ENCODE measurements at places on chromosomes 13 and 19.

DNA sequence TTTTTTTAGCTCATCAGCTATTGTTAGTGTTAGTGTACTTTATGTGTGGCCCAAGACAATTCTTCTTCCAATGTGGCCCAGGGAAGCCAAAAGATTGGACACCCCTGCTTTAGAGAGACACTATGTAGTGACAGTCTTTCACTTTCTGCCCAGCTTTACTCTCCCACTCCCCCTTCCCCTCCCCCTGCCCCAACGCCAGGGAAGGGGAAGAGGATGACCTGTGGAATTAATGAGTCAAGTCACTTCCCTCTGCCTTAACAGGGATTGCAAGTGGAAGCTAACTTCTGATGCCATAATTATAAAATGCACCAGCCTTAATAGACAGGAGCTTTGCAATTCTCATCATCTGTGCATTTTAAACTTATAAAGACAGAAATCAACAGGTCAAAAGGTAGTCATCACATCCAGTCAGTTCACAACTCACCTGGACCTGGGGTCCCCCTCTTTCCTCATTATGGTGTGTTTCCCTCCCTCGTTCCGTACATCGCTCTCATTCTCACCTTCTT lies 1.6 kb downstream of the ZNF415 start:
- DNase-seq: no peak

DNA sequence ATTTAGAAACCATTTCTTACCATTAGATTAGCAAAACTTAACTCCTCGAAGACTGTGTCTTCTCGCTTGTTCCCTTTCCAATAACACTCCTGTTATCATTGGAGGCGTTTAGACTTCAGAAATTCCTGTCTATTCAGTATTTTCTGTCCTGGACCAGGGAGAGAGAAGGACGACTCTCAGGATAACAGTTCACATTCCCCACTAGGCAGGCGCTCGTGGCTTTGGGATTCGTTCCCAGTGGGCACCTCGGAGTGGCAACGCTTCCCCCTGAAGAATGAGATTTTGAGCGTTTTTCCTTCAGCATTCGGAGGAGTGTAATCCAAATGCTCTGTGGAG lies 429 bp upstream of the ZNF225 start:
- no peak for DNase-seq

GRCh38 chr13:51341232-51341631 lies 1.7 kb downstream of the SERPINE3 start:
- DNase-seq: no peak

DNA sequence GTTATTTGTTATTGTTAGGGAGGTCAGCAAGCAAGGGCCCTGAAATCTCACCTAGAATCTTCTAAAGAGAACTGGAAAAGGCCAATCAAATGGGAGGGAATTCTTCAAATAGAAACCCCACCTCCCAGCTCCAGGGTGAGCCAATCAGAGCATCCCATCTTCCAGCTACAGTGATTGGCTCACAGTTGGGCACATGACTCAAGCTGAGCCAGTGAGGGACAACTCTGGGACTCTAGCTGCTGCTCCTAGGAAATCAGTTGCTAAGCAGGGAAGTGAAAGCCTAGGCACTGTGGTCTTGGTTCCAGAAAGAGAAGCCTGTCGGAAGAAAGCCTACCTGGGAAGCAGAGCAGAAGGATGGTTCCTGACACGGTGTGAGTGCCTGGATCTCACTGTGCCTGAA lies 13.4 kb downstream of the TM6SF2 start:
- peak; percentile 36 for DNase-seq

DNA sequence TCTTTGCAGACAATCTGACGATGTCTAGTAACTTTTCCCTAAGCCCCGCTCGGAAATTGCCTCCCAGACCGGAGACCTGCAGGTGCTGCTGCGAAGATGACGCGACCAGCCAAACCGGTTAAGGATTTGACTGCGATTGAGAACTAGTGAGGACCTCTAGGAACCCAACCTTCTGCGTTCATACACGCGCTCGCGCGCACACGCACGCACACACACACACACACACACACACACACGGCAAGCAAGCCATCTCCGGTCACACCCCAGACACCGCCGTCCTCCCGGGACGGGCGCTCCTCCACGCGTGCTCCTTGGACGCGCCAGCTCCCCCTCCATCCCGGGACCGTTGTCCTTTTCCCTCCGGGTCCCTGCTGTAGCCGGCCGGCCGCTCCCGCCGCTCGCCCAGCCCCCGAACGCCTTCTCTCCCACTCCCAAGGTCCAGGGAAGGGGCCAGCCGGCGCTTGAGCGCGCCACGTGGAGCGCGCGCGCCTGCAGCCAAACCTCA lies 1.2 kb downstream of the TBC1D4 start:
- peak; percentile 94 for DNase-seq

GRCh38 chr19:3895788-3896187 lies 15.3 kb downstream of the ATCAY start:
- DNase-seq: no peak

- peak; percentile 96 for DNase-seq
These were observed 1.2 kb downstream of the DAPK3 start for GRCh38 chr19:3969435-3970312.

DNA sequence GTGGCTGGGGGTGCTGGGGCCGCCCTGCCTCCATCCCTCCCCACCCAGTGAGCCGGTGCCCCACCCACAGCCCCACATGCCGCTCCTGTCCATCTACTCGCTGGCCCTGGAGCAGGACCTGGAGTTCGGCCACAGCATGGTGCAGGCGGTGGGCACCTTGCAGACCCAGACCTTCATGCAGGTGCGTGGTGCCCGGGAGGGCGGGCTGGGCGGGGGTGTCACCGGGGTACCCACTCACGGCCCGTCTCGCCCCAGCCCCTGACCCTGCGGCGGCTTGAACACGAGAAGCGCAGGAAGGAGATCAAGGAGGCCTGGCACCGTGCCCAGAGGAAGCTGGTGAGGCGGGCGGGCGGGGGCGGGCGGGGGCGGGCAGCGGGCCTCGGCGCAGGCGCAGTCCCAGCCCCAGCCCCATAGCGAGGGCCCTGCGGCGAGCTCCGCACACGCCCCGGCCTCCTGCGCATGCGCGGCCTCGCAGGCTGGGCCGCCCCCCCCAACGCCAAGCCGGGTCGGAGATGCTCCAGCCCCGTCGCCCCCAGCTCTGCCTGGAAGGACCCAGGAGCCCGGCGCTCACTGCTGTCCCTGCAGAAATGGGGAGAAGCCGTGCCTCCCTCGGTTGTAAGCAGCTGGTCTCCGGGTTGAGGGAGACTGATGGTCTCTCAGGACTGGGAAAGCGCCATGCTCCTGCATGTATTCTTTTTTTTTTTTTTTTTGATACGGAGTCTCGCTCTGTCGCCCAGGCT lies 7.7 kb downstream of the ARHGAP45 start:
- no peak for DNase-seq

GRCh38 chr19:5837761-5838352 lies 1.6 kb downstream of the FUT6 start:
- no peak for DNase-seq

GRCh38 chr19:2215281-2215751 lies 20.8 kb downstream of the PLEKHJ1 start:
- DNase-seq: no peak

DNA sequence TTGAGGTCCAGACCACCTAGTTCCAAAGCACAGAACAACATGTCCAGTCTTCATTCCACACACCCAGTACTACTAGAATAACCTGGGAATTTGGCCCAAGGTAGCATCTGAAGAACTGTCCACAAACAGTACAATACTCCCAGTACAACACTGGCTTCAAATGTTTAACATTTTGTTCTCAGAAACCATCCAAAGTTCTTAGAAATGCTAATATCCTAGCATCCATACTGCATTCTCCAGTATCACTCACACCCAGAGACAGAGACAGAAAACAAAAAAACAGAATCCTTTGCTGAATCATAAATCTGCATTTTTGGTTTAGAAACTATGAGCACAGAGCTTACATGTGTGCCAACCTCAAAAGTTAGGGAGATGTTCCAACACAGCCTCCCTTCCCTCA lies 490.8 kb downstream of the FOXO1 start:
- no peak for DNase-seq

- DNase-seq: no peak
These were observed 82.2 kb downstream of the TNFSF11 start for GRCh38 chr13:42656161-42656560.

- no peak for DNase-seq
These were observed 140.3 kb downstream of the PDS5B start for GRCh38 chr13:32726374-32727037.

GRCh38 chr19:53333066-53333462 lies 485 bp upstream of the ZNF845 start:
- DNase-seq: no peak

- DNase-seq: no peak
These were observed 26.9 kb downstream of the GGACT start for GRCh38 chr13:100561599-100562204.

GRCh38 chr19:43553656-43554055 lies 20.7 kb downstream of the ZNF575 start:
- DNase-seq: no peak

All from epithelial cell of esophagus (primary cell).